Activated CD4-positive, alpha-beta T cell treated with anti-CD3 and anti-CD28 coated beads, Interleukin-10, Interleukin-2, amounts not matched to agents 100 ng/mL and 50 ng/mL, durations not matched to agents 16 hours and 8 hours (primary cell): ENCODE measurements at places on chromosomes 7 and 10.

GRCh38 chr7:68258609-68259008 lies 1262.0 kb downstream of the TYW1 start:
- DNase-seq = no peak

GRCh38 chr7:41567031-41567730 lies 135.7 kb downstream of the INHBA start:
- DNase-seq = no peak

- DNase-seq = no peak
These were observed 16.7 kb upstream of the NPFFR1 start for GRCh38 chr10:70300461-70300860.

- no peak for DNase-seq
These were observed 42.2 kb upstream of the CUX1 start for GRCh38 chr7:101775181-101775580.

- peak; percentile 34 for DNase-seq
These were observed 445.1 kb upstream of the ZMIZ1 start for GRCh38 chr10:78623578-78624215.

GRCh38 chr7:143176128-143176527 lies 7.1 kb upstream of the TAS2R39 start:
- DNase-seq = no peak

DNA sequence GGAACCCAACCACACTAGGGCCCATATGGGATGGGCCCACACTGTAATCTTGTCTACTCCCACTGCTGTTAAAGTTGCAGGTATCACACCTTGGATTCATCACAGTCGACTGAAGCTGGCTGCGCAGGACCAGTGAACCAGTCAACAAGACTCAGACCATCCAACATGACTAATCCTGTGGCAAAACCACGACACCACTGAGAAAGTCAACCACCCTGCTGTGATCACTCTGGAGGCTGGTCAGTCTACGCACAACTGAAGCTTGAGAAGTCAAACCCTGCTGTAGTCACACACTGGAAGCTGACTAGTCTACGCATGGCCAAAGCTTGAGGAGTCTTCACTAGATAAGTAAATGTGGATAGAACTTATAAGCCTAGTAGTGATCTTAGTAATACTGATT lies 9.6 kb upstream of the CYREN start:
- DNase-seq = peak; percentile 27

DNA sequence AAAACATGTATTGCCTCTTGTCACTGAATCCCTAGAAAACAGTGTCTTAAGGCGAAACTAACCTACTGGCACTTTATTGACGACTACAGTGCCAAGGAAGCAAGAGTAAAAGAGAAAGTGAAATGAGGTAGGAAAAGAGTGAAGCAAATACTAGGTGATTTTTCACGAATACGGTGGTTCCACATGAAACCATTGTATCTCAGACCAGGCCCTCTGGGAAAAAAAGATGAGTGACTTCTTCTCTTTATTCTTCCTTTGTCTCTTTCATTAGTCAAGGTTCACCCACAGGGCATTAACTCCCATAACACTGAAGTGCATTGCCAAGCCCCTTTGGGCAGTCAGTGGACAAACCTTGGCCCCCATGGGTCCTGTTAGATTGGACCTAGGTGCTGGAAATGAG lies 16.2 kb upstream of the MACC1 start:
- no peak for DNase-seq

DNA sequence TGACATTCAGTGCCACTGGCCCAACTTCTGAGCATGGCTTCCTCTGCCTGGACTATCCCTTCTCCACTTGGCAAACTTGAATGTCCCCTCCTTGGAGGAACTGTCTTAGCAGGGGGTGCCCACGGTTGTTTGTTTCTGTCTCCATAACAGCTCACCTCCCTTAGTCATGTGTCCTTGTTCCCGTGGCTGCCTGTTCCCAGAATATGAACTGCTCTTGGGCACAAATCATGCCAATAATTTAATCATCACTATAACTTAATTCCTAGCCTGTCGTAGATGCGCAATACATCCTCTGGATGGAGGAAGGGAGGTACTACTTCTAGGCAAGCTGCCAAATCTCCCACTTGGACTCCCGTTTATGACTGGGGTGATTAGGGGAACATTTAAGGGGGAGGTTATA lies 173.1 kb downstream of the MYOF start:
- DNase-seq = no peak

DNA sequence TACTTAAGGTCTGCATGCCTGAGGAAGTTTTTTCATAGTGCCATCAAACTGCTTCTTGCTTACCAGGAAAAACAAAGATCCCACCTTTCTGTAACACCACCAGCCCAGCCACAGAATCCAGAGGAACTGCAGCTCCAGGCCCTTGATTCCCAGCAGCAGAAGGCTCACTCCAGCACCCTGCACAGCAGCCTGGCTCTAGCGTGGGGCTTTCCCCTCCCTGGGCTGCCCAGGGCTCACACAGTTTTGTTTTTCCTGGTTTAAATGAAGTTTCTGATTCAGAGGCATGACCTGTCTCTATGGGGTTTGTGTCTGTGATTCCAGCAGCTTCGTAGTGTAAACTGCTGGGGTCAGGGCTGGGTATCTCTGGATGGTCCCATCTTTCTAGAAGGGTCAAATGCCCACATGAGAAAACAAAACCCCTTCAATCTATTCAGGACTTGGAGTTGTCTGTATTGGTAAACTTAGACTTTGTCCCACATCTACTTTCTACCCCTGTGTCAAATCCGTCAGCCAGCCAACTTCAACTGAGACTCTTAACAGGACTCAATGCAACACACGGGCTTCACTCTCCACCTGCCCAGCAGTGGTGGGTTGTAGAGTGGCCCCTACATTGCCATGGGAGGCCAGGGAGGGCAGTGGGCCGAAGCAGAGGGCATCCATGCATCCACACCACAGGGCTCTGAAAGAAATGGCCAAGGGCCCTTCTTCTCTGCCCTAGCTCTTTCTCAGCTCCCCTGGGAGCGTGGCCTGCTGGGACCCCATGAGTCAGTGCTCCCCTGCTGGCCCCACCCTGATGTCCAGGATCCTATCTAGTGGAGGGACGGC lies 73.6 kb downstream of the ATXN7L1 start:
- no peak for DNase-seq
